ENCODE measurements at places on chromosomes 2 and 18. TPM values are rescaled to one million over a fixed set of nuclear protein-coding genes. Genes with fewer than 3 reads are reported as not detected.

CMPK2 gene
- 7.5 TPM for total RNA-seq

SLC4A5 gene
- 7.2 TPM for total RNA-seq

UGT1A5 gene
- total RNA-seq, result 21.3 TPM

CD8A gene
- 10.9 TPM for total RNA-seq

DSG3 gene
- 0.05 TPM for total RNA-seq

APOB gene
- 0.75 TPM for total RNA-seq

UGT1A4 gene
- total RNA-seq, result 23.2 TPM

FABP1 gene
- not detected for total RNA-seq

NEDD4L gene
- 299 TPM for total RNA-seq

EN1 gene
- total RNA-seq, result not detected

KCNG2 gene
- not detected for total RNA-seq

THADA gene
- total RNA-seq, result 59.3 TPM

FAM98A gene
- total RNA-seq, result 51.3 TPM

TRIM43 gene
- not detected for total RNA-seq

ALS2 gene
- 16.5 TPM for total RNA-seq

FOXD4L1 gene
- 0.39 TPM for total RNA-seq

ATP6V1C2 gene
- 0.23 TPM for total RNA-seq

WNT6 gene
- total RNA-seq, result 0.78 TPM

DNAH6 gene
- total RNA-seq, result 2.2 TPM

STRN gene
- 26.7 TPM for total RNA-seq

ADD2 gene
- 2.1 TPM for total RNA-seq

C2orf92 gene
- 9.2 TPM for total RNA-seq

DSC2 gene
- 5.1 TPM for total RNA-seq

EMILIN2 gene
- total RNA-seq, result 17.5 TPM

CXCR1 gene
- total RNA-seq, result not detected

Data from ureter (tissue), 1 donor.